ENCODE measurements at places on chromosomes 3 and 15.

- DNase-seq, result no peak
These were observed 90.7 kb upstream of the ICE2 start for GRCh38 chr15:60569596-60569995.

GRCh38 chr3:5442786-5443138 is 255.3 kb downstream of the EDEM1 start:
- DNase-seq, result no peak

DNA sequence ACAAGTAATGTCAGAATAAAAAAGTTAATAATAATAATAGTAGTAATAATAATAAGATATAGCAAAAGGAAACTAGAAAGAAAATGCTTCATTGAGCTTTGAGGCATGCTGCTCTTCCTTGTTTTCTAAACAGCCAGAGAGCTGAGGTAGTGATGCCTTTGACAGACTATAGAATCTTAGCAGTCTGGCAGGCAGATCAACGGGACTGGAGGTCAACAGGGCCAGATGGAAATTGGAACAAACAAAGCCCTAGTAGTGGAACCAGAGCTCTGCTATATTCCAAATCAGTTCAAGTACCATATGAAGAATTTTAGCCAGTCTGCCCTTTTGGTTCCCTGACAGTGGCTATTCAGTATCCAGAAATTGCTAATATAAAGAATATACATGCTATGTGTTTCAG is 278.6 kb downstream of the NLGN1 start:
- DNase-seq, result no peak

- no peak for DNase-seq
These were observed 22.8 kb downstream of the SERP1 start for GRCh38 chr3:150523538-150523937.

- DNase-seq, result no peak
These were observed 311.2 kb downstream of the RPLP1 start for GRCh38 chr15:69763831-69764230.

- no peak for DNase-seq
These were observed 7.4 kb upstream of the SEMA5B start for GRCh38 chr3:123034996-123035395.

DNA sequence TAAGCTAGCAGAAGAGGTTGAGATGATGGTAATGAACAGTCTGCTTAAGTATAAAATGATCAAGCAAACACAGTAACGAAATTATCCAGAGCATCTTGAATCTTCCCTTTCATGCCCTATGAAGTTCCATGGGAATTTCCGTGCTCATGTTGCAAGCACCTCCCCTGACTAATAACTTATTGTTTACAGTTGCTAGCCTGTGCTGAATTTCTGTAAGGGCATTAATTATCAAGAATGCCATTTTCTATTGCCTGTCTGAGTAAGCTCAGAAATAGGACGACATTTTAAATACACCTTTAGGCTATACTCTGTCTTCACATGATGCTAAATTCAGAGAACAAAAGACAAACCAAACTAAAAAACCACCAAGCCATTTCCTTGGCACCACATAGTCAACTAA is 257.5 kb upstream of the LRTM1 start:
- DNase-seq, result no peak

DNA sequence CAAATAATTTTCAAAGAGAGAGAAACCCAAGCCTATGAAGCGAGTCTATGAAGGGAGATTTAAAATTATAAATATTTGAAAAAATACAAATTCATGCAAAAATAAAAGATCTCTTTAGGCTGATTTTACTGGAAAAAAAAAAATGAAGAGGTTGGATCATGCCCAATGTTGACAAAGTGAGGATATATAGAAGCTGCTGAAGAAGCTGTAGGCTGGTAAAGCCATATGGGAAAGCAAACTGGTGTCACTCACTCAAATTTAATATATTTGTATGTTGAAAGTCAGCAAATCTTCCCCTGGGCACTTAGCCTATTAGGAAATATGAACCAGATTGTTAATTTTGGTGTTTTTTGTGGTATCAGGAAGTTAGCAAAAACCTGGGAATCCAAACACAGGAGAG is 61.8 kb upstream of the BCHE start:
- no peak for DNase-seq

DNA sequence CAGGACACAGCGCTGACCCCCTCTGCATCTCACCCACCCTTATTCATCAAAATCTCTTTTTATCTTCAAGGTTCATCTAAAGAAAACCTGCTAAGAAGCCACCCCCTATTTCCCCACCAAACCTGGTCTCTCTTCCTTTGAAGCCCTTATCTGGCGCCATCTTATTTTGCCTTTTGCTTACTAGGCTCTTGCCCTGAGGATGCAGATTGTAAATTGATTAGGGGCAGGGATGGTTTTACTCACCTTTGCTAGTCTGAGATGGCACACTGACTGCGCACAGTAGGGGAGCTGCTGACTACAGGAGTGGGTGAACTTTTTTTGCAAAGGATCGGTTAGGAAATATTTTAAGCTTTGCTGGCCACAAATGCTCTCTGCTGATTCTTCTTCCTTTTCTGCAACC is 78.9 kb upstream of the BHLHE40 start:
- no peak for DNase-seq

- DNase-seq, result no peak
These were observed 24.0 kb downstream of the ZNF148 start for GRCh38 chr3:125351152-125351551.

GRCh38 chr15:67508407-67508806 is 12.5 kb upstream of the C15orf61 start:
- no peak for DNase-seq

- DNase-seq, result no peak
These were observed 183.4 kb upstream of the GADL1 start for GRCh38 chr3:31077826-31078225.

DNA sequence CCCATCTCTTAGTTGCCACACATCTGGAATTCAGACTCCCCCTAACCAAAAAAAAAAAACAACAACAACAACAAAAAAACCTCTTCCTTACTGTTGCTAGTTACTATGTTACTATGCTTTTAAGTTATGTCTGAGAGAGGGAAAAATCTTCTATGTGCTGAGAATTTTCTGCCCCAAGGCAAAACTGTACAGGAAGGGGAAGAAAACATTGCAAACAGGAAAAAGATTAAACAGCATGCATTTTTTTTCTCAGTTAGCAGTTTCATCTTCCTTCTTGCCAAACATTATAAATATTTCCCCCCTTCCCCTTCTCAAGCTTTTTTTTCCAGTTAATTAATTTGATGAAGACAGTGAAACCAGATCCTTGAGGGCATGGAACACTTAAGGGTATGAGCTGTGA is 1.1 kb upstream of the CD200R1 start:
- no peak for DNase-seq

- DNase-seq, result no peak
These were observed 32.4 kb downstream of the CD200R1L start for GRCh38 chr3:112814266-112814665.

- no peak for DNase-seq
These were observed 127.9 kb downstream of the SQOR start for GRCh38 chr15:45762726-45763125.

- DNase-seq, result no peak
These were observed 8.7 kb upstream of the ZNF774 start for GRCh38 chr15:90343302-90343790.

- no peak for DNase-seq
These were observed 41.7 kb upstream of the ARL14 start for GRCh38 chr3:160635213-160635612.

DNA sequence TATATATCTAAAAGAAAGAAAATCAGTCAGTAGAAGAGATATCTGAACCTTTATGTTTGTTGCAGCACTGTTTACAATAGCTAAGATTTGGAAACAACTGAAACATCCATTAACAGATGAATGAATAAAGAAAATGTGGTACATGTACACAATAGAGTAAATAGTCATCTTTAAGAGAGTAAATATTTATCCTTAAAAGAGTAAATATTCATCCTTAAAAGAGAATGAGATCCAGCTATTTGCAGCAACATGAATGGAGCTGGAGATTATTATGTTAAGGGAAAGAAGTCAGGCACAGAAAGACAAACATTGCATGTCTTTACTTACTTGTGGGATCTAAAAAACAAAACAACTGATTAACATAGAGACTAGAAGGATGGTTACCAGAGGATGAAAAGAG is 197.0 kb upstream of the CBLB start:
- no peak for DNase-seq

DNA sequence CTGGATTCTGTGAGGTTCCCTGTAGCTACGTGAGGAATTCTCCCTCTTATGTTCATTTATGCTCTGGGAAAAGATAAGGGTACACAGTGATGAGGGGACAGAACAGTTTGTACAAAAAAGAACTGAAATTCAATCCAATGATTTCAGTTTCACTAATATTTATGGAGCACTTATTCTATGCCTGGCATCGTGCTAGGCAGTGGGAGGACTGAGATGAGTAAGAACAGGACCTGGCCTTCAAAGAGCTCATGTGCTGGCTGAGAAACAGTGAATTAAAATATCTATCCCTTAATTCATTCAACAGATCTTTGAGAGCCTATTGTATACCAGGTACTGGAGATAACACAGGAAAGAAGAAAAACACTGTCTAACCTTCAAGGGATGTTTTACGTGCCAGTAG is 22.2 kb downstream of the SSR3 start:
- no peak for DNase-seq

GRCh38 chr3:32113981-32114545 is 7.6 kb downstream of the GPD1L start:
- no peak for DNase-seq

DNA sequence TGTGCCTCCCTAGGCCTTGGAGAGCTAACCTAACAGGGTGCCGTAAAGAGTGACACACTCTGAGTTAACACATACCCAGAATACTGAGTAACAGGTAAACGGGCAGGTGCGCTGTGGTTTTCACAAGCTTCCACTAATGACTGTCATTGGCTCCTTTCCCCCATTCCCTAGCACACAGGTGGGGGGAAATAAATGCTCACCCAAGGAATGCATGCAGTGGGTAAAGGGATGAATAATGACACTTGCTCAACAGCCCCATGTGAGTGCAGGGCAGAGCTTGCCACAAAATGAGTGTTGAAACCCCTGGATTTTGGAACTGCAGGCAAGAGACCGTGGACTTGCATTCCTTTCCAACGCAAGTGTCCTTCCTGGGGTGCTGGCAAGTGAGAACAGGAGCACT is 57.6 kb downstream of the ADAMTS17 start:
- DNase-seq, result no peak

GRCh38 chr3:172607305-172608121 is 84.3 kb upstream of the TNFSF10 start:
- peak; percentile 43 for DNase-seq

DNA sequence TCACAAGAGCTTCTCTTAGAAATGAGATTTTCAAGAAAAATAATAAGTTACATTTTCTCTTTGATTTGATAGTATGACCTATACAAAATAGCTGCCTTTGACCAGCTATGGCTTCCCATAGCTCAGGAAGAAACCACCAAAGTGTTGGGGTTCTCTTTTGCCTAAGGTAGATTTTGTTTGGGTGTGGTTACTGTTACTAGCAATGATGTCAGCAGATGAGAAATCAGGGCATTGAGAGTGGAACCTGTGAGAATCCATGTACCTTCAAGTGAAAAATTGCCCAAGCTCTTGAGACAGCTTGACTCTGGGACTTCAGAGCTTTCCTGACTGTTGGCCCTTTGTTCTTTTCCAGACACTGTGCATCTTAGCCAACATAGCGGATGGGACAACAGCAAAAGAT is 45.6 kb downstream of the NME9 start:
- DNase-seq, result no peak

GRCh38 chr3:157043771-157044170 is 116.2 kb downstream of the CCNL1 start:
- DNase-seq, result no peak

DNA sequence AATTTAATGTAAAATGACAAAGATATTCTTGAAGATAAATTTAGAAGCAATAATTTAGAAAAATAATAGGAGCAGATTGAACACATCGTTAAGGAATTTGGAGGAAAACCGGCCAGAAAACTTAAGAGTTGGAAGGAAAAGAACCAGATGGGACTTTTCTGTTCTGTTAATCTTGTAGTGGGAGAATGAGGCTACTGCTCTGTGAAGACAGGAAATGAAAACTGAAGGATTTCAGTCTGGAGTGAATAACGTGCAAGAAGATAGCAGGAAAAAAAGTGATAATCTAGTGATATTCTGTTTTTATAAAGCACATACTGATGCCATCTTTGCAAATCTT is 74.2 kb downstream of the DPPA2 start:
- no peak for DNase-seq

- no peak for DNase-seq
These were observed 339.6 kb upstream of the ROBO2 start for GRCh38 chr3:76700323-76700722.

GRCh38 chr3:34056181-34056910 is 257.9 kb downstream of the PDCD6IP start:
- no peak for DNase-seq

GRCh38 chr3:178260887-178261565 is 275.2 kb upstream of the KCNMB2 start:
- no peak for DNase-seq

GRCh38 chr3:151726016-151726415 is 7.7 kb upstream of the AADACL2 start:
- DNase-seq, result no peak

DNA sequence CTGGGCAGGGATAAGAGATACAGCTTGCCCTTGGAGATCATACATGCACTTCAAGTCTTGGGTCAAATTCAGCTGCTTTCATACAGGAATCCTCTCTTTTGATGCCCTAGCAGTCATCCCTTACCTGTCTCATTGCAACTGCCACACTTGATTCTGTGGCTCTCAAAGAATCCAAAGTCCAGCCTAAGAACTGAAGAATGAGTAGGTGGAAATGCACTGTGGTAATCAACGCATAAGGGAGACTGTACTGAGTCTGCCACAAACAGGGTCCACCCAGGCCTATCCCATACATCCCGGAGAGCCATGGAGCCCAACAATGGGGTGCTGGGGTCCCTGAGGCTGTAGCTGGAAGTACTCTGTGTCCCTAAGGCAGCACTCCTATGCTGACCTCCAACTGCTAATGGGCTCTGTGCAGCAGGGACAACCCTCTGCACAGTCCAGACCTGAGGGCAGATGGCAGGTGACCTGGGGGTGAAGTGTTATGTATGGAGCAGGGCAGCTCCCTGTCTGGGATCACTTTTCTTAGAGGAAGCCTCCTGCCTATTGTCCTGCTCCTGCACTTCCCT is 1.7 kb upstream of the VPS18 start:
- no peak for DNase-seq
